ENCODE measurements at places on chromosomes 4 and X.

- no peak for DNase-seq
Measured at GRCh38 chr4:112736718-112737135, 99.8 kb downstream of the LARP7 start.

DNA sequence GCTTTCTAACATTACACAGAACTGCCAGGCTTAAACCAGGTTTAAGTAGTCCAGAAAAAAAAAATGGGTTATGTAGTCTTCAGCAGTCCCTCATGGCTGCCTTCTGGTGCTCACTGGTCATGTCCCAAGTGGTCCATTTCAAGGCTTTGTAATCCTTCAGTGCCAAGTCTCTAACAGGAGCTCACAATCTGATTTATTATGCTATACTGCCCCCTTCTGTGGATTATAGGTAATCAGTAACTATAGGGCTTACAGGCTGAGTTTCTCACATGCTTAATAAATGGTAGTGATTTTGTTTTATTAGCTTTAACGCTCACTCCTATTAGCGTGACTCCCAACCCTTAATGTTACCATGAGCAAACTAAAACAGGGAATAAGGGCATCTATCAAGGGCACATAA lies 92.5 kb upstream of the EDA2R start:
- DNase-seq = peak; percentile 32

DNA sequence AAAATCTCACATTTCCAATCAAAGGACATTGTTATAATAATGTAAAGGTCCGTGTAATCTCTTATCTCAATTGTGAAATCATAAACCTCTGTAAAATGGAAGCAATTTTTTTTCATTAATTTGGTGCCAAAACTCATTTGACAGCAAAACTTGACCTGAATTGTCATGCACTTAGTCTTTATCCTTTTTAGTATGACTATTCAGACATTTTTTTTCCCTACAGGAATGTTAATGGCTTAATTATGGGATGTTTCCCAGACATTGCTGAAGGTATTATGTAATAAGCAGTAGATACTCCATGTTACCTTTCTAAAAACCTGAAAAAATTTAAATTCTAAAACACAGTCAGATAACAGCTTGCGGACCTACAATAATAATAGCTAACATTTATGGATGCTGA lies 228.9 kb downstream of the LHFPL1 start:
- DNase-seq = no peak

DNA sequence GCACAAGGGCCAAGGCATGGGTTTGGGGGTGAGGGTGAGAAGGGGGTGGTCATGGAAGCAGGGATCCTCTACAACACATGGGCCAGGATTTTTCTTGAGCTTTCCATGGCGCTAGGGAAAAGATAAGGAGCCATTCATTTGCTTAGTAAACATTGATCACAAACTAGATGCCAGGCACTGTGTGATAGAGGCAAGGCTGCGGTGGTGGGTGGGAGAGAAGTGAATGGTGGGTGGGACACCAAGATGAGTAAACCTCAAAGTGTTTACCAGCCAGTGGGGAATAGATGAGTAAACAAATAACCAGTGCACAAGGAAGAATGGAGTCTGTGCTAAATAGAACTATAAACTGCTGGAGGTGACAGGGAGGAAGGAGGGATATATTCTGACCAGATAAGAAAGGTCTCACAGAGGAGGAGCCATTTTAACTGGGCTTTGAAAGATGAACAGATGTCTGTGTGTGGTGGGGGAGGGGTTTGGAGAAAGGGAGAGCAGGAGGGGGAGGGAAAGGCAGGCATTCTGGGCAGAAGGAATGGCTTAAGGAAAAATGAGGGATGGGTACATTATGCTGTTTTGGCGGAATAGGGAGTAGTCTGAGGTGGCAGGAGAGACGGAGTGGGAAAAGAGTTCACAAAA lies 48.0 kb upstream of the LAS1L start:
- DNase-seq = no peak

DNA sequence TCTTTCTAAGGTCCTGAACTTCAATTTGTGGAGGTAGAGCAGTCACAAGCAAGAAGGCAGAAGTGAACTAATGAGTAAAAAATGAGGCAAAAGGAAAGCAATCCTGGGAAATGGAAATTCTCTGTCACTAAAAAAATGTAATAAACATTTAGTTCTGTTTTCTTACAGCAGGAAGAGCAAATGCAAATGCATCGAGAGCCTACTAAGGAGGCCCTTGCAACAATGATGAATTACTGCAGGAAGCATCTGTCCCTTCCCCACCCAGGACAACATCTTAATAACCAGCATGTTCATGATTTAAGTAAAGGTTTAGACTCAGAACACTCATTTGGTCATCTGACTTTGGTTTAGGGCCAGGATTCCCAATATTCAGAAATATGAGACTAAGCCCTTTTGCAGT lies 341.4 kb upstream of the NOCT start:
- no peak for DNase-seq

DNA sequence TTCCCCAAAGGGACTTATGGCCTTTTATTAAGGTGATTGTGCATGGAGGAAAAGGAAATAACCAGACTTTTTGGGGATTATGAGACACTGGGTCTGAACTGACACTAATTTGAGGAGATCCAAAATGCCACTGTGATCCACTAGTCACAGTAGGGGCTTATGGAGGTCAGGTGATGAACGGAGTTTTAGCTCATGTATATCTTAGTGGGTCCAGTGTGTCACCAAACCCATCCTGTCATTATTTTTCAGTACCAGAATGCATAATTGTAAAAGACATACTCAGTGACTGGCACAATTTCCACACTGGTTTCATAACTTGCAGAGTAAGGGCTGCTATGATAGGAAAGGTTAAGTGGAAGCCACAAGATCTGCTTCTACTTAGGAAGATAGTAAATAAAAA lies 131.3 kb downstream of the RTL3 start:
- no peak for DNase-seq

- DNase-seq = no peak
Measured at GRCh38 chr4:173264245-173264644, 69.9 kb downstream of the HMGB2 start.

DNA sequence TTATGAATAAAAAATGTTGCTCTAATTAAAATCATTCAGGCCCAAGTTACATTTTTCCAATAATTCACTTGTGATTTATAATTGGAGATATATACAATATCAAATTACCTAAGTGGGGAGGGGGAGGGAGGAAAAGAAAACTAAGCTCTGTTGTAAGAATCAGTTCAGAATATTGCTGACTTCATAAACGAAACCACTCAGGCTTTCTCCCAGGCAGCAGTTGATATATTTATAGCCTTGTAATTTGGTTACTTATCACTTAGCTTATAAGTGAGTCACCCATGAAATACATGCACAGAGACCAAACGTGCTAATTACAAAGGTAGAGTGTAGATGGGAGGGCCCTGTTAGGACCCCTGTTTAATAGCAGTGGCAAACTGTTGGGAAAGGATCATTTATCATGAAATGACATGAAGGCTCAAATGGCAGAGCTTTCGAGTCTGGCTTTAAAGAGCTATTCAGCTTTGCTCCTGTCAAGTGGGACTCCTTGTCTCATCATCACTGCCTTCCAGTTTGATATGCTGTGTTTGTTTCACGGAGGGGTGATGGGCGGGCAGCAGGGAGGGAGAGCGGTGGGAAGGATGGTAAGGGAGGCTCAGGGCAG lies 105.6 kb upstream of the PGRMC2 start:
- DNase-seq = no peak

GRCh38 chr4:95050980-95051701 lies 293.4 kb downstream of the BMPR1B start:
- DNase-seq = peak; percentile 75

DNA sequence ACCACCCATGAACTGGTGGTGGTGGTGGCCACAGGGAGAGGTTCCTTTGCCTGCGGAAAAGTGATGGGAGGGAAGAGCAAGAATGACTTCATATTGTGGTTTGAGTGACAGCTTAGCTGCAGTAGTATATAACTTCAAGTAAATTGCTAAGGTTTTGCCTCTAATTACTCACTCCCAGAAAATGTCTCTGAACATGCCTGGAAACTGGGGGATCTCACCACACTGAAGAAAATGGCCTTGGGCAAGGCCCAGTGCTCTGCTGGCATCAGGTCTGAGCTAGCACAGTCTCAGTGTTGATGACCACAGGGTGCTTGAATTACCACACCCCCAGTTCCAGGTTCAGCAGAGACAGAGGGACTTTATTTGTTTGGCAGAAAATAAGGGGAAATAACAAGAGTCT lies 2085.4 kb downstream of the ARAP2 start:
- DNase-seq = no peak
